ENCODE measurements at places on chromosomes 7 and 10. TPM values are rescaled to one million over a fixed set of nuclear protein-coding genes. Genes with fewer than 3 reads are reported as not detected.

Gene SGCE
- total RNA-seq, result 9.6 TPM

- DNase-seq, result no peak
- H3K4me3 ChIP-seq, result no peak overlapping the region
- no peaks in the 10 kb centered on the region for H3K27me3 ChIP-seq
- H3K4me1 ChIP-seq, result peaks cover 23% of the 10 kb centered on the region
Observed at GRCh38 chr7:99395616-99396327, 12.6 kb downstream of the PDAP1 start.

GRCh38 chr7:108002726-108003598, at the start of gene LAMB1:
TSS of gene LAMB1 (minus strand) at chr7:108003161. CDS start at chr7:108002885, 276 bp downstream.
- H3K36me3 ChIP-seq, result peaks cover 3% of the 10 kb centered on the region
- peak within 1 kb of the TSS; percentile 61 for H3K27ac ChIP-seq
- peak within 1 kb of the TSS; percentile 83 for H3K4me3 ChIP-seq
- H3K4me1 ChIP-seq, result peaks cover 39% of the 10 kb centered on the region
- DNase-seq, result peak; percentile 83

DNA sequence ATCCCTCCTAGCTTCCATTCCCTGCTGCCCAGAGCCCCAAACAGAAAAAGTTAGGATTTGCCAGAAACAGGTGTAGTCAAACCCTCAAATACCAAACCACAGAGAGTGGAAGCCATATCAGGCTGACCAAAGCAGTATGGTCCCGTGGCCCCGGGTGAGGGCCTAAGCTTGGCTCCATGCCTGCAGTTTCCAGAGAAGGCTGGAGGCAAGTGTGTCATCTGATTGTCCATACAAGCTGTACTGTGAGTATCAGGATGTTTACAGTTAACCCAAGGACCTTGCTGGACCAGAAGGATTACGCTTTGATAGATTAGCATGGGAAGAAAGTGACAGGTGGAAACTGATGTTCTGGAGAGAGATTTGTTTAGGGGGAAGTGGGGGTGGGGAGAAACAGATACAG, 96.3 kb downstream of the PRKAG2 start:
- no peak overlapping the region for H3K27ac ChIP-seq
- peaks cover 39% of the 10 kb centered on the region for H3K36me3 ChIP-seq
- DNase-seq, result no peak
- H3K4me3 ChIP-seq, result no peak overlapping the region
- H3K27me3 ChIP-seq, result no peaks in the 10 kb centered on the region

- H3K4me1 ChIP-seq, result no peaks in the 10 kb centered on the region
- H3K36me3 ChIP-seq, result no peaks in the 10 kb centered on the region
- H3K27me3 ChIP-seq, result no peaks in the 10 kb centered on the region
- no peak overlapping the region for H3K27ac ChIP-seq
- no peak overlapping the region for H3K4me3 ChIP-seq
Observed at GRCh38 chr7:126529254-126529653, 723.5 kb downstream of the GRM8 start.

- H3K27me3 ChIP-seq, result no peaks in the 10 kb centered on the region
- H3K4me1 ChIP-seq, result peaks cover 24% of the 10 kb centered on the region
- H3K36me3 ChIP-seq, result no peaks in the 10 kb centered on the region
- peak within 1 kb of the TSS; percentile 66 for H3K4me3 ChIP-seq
- no peak for DNase-seq
Observed at GRCh38 chr7:35037211-35037525, at the start of gene DPY19L1. TSS of gene DPY19L1 (minus strand) at chr7:35037485. CDS start at chr7:35037394, 91 bp downstream.

DNA sequence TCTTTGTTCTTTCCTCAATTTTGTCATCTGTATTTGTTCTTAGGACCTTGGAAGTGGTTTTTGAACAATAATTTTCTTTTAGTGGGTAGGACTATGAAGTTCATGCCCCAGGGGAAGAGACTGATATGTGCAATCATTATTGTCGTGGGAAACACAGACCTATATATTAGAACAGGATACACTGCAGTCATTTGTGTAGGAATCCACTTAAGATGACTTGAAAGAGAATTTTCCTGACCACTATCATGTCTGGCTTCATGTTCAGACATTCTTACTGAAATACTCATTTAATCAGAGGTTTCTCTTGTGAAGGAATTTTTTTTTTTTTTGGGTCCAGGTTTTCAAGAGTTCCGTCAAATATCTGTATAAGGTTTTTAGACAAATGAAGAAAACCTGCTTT, 163.6 kb downstream of the SUGCT start:
- H3K27me3 ChIP-seq, result no peaks in the 10 kb centered on the region
- no peak overlapping the region for H3K4me3 ChIP-seq
- no peak overlapping the region for H3K27ac ChIP-seq
- H3K36me3 ChIP-seq, result no peaks in the 10 kb centered on the region

- no peaks in the 10 kb centered on the region for H3K36me3 ChIP-seq
- H3K27me3 ChIP-seq, result no peaks in the 10 kb centered on the region
- peaks cover 24% of the 10 kb centered on the region for H3K4me1 ChIP-seq
- H3K4me3 ChIP-seq, result peak overlapping the region; percentile 58
- peak overlapping the region; percentile 87 for H3K27ac ChIP-seq
Observed at GRCh38 chr7:47253650-47254080, 328.2 kb downstream of the TNS3 start.

DNA sequence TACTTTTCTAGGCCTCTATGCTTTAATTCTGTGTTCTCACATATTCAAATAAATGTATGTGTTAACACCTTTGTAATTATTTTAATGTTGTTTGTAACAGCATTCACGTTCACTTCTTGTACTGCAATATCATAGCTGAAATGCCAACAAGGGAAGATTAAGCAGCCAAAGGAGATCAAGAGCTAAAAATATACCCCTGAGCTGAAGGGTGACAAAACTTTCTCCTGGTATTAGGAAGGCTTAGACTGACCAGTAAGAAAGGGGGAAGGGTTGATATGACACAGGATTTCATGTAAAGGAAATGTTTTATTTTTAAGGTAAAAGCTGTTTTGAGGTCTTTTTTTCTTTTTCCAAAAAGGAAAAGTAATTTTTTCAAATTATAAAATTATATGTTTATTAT, 40.4 kb upstream of the VDAC2 start:
- H3K36me3 ChIP-seq, result peaks cover 28% of the 10 kb centered on the region
- no peak for DNase-seq
- H3K4me3 ChIP-seq, result no peak overlapping the region
- H3K4me1 ChIP-seq, result no peaks in the 10 kb centered on the region
- H3K27ac ChIP-seq, result no peak overlapping the region
- no peaks in the 10 kb centered on the region for H3K27me3 ChIP-seq

GRCh38 chr10:112369495-112370423, 4.2 kb upstream of the ACSL5 start:
- no peak for DNase-seq
- H3K27me3 ChIP-seq, result no peaks in the 10 kb centered on the region

Gene TCTN3
- 24.3 TPM for total RNA-seq

DNA sequence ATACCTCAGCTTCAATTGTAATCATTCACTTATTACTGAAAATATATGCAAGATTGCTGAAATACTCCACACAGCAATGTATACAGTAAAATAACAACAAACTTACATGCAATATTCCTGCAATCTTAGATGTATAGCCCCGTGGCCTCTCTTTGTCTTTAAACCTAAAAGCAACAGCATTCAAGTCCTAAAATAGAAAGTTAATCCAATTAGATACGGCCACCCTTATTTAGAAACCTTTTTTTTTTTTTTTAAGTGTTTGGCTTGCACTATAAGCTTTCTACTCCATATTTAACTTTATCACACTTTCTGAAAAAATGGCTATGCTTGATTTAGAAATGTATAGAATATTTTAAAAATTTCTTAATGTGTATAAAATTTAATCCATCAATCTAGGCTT, 67.6 kb downstream of the IDE start:
- no peak overlapping the region for H3K4me3 ChIP-seq
- no peaks in the 10 kb centered on the region for H3K4me1 ChIP-seq
- peaks cover 59% of the 10 kb centered on the region for H3K36me3 ChIP-seq
- no peak for DNase-seq

- H3K36me3 ChIP-seq, result no peaks in the 10 kb centered on the region
- no peak overlapping the region for H3K27ac ChIP-seq
- no peaks in the 10 kb centered on the region for H3K27me3 ChIP-seq
- DNase-seq, result no peak
Observed at GRCh38 chr7:93944673-93945072, 23.1 kb downstream of the GNG11 start.

DNA sequence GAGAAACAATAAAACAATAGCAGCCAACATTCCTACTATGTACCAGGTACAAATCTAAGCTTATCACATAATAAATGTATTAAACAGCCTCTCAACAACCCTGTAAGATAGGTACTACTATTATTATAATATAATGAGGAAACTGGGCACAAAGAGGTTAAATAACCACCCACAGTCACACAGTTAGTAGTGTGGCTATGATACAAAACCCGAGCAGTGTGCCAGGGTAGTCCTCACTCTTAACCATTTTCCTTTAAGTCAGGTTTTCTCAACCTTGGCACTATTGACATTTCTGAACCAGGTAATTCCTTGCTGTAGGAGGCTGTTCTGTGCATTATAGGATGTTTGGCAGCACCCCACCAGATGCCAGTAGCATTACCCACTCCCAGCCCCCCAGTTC, 48.8 kb downstream of the DNAJC1 start:
- H3K27me3 ChIP-seq, result no peaks in the 10 kb centered on the region
- no peak overlapping the region for H3K4me3 ChIP-seq
- no peak for DNase-seq
- H3K27ac ChIP-seq, result no peak overlapping the region
- no peaks in the 10 kb centered on the region for H3K4me1 ChIP-seq
- no peaks in the 10 kb centered on the region for H3K36me3 ChIP-seq

All from suprapubic skin (tissue), 4 donors.